CD4-positive, alpha-beta T cell treated with Interleukin-21 for 1 hour (primary cell): ENCODE measurements at places on chromosomes 4 and X.

- no peak for DNase-seq
Measured at GRCh38 chr4:22487328-22487727, 28.5 kb downstream of the ADGRA3 start.

GRCh38 chr4:112280386-112281056, 5.2 kb downstream of the TIFA start:
- DNase-seq = no peak

DNA sequence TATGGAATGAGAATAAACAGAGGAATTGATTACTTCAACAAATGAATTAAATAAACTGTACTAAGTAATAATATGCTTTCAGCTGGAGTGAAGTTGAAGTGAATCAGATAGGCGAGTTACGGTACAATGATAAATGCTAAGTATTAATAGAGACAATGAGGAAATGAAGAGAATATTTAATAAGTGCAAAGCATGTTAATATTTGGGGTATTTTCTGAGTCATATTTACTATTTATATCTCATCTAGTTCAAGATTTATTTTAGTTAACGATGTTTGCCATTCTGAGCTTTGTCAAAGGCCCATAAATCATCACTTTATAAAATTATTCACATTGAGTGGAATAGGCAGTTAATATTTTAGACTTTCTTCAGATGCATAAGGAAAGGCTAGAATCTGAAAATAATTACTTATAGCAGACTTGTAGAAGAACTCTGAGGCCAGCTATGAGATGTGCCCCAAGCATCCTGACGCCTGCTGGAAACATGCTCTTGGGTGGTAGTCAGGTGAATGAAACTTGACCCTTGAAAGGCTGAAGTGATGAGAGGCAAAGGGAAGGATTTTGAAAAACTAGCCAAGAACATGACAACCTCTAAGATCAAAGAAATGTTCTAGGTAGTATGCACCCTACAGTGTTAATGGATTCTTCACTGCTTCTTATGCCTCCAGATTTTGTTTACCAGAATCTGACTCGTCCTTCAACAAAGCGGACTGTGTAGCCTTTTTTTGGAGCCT, 133.8 kb upstream of the STIM2 start:
- no peak for DNase-seq

GRCh38 chr4:3022112-3022511, 52.2 kb downstream of the HTT-AS start:
- no peak for DNase-seq

DNA sequence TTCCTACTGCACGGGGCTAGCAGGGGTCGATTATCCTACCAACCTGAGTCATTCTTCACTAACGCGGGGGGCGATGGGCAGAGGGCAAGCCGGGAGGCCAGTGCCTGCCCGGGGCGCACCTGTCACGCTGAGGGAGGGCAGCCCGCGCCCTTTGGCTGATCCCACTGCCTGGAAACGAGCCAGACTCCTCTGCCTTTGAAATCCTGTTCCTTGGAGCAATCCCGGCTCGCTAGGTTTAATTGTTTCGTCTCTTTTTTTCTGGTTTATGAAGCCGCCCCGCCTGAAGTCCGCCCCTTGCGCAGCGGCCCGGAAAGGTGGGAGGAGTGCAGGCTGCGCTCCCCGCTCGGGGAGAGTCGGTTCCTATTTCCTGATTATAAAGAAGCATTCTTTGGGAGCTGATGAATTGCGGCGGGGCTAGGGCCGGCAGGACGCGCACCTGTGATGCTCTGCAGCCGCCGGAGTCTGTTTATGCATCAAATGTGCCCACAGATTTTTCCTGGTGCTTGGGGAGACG, 484.2 kb downstream of the BCOR start:
- peak; percentile 0 for DNase-seq

DNA sequence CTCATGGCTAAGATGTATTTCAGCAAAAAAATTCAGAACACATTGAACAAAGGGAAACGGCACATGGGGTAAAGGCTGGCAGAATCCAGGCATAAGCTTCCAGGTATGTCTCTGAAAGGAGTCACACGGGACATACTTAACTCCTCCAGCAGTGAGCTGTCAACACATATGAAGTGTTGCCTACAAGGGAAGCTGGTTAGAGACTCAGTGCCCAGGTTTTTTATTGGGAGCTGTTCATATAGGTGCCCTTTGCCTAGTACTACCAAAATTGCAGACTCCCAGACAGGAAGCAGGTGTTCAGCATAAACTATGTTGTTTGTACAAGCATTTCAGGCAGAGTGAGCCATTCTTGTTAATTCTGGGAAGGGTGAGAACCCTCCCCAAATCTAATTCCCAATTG, 77.4 kb upstream of the PUDP start:
- no peak for DNase-seq

GRCh38 chr4:67332627-67333026, 212.7 kb downstream of the CENPC start:
- DNase-seq = no peak
